ENCODE measurements at places on chromosomes 7 and 10. TPM values are rescaled to one million over a fixed set of nuclear protein-coding genes. Genes with fewer than 3 reads are reported as not detected.

GRCh38 chr10:110748970-110749369 lies 104.8 kb downstream of the RBM20 start:
- no peak for DNase-seq

DNA sequence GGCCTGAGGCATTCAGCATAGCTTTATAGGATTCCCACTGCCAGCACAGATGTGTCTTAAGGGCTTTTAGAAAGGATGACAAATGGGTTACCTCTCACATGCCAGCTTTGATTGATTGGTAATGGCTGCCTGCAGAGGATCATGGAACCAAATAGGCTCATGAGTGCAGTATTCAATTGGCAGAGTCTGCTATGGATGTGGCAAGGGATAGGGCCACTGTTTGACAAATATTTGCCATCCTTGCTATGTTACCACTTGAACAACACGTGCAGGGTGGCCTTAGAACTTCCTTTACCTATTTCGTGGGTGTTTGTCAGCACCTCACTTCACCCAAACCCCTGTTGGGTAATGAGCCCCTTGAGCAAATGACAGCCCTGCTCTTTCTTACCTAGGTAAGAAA lies 139.2 kb downstream of the C10orf105 start:
- DNase-seq = no peak

DNA sequence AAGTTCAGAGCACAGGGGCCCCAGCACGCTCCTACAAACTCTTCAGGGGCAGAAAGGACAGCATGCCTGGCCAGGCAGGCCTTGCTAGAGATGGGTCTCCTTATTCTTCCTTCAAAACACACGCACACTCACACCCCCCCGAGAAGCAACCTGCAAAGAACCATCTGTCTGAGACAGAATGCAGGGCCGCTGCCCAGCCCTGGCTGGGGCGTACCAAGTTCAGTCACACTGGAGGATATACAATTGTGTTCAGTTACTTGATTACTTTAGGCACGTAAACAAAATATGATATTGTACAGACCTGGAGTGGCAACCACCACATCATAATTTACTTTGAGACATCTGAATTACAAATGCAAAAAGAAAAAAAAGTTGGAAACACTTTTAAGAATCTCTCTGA lies 5.7 kb downstream of the FAM53B start:
- peak; percentile 22 for DNase-seq

The SLC18A3 gene
- not detected for total RNA-seq

DNA sequence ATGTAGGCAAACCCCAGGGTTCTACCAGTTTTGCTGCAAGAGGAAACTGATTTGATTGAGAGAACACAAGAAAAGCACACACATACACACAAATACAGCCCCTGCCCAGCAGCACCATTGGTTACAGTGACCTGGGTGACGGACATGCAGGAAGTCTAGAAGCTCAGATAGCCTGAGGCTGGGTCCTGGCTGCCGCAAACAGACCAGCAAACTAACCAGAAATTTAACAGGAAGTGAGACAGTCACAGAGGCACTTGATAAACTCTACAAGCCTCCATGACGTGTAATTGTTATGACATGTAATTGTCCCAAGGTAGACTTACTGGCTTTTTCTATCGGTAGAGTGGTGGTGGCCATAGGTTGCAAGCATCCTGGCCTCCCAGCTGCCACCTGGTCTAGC lies 58.9 kb downstream of the PRKAR2B start:
- no peak for DNase-seq
